Vein endothelial cell (primary cell): ENCODE measurements at places on chromosomes 16 and 17. TPM values are rescaled to one million over a fixed set of nuclear protein-coding genes. Genes with fewer than 3 reads are reported as not detected.

The SLC6A2 gene
- not detected in 2 replicates for total RNA-seq

The MYH10 gene
- 70.9 and 87.5 TPM in 2 replicates for total RNA-seq

The TEX19 gene
- total RNA-seq = under 0.01 TPM in 1 of 2 replicates, not detected in the other

The SMTNL2 gene
- not detected in 2 replicates for total RNA-seq

The OR1A1 gene
- not detected in 2 replicates for total RNA-seq

The TBX6 gene
- total RNA-seq = 0.10 and 0.33 TPM in 2 replicates

The PLLP gene
- 8.4 and 10.1 TPM in 2 replicates for total RNA-seq

The SOST gene
- total RNA-seq = not detected in 2 replicates

The STUB1 gene
- 115 and 135 TPM in 2 replicates for total RNA-seq
